ENCODE measurements at places on chromosomes 7 and 10.
A peak's percentile ranks its signal among the peaks of the same experiment; 100 is the strongest.

- no peak for DNase-seq
Measured at GRCh38 chr7:101555921-101556275, 73.2 kb downstream of the MYL10 start.

DNA sequence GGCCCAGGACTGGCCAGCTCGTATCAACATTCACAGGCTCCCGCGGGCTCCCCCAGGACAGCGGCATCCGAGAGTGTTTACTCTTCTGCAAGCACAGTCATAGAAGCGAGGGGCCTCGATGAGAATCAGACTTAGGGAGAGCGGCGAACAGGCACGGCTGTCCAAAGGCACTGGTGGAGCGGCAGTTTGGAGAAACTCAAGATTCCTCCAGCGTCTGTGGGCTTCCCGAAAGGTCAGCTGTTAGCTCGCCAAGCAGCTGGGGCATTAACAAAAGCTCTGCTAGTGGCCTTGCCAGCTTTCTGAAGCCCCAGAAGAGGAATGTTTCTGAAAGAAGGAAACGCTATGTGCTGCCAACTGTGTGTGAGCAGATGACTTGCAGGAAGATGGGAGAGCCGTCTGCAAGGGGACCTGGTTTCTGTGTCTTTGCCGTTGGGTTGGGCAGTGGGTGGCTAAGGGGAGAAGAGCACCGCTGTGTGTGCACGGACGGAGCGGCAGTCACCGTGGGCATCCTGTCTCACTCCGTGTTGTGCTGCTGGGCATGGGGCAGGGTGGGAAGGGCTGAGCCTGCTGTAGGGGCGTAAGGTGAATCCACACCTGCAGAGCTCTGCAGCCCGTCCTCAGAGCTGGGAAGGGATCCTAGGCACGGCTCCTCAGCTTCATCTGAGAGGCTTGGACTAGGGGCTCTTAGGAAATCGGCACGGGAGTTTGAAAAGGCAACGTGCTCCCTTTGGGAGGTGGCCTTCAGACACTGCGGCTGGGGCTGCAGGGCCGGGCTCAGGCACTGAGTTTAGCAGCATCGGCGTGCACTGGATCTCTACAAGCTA is 42.1 kb downstream of the AMZ1 start:
- DNase-seq = peak; percentile 67

GRCh38 chr10:130218181-130218641 is 82.0 kb downstream of the GLRX3 start:
- no peak for DNase-seq

- DNase-seq = no peak
Measured at GRCh38 chr7:115125750-115126149, 203.9 kb downstream of the MDFIC start.

DNA sequence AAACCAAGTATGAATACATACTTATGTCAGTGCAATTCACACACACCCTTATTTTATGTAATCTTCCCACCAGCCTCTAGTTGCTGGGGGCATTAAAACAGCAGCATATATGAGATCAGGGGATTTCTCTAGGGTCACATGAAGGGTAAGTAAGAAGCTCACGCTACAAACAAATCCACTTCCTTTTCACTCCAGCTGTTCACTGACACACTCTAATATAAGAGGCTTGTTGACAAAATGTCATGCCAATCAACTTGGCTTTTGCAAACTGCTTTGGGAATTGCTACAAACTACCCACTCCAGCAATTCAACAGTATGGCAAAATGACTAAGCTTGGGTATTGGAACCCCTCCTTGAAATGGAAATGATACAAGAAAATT is 10.3 kb downstream of the FAM3C start:
- DNase-seq = no peak

- DNase-seq = no peak
Measured at GRCh38 chr10:113854761-113855588, 514 bp downstream of the NHLRC2 start.

DNA sequence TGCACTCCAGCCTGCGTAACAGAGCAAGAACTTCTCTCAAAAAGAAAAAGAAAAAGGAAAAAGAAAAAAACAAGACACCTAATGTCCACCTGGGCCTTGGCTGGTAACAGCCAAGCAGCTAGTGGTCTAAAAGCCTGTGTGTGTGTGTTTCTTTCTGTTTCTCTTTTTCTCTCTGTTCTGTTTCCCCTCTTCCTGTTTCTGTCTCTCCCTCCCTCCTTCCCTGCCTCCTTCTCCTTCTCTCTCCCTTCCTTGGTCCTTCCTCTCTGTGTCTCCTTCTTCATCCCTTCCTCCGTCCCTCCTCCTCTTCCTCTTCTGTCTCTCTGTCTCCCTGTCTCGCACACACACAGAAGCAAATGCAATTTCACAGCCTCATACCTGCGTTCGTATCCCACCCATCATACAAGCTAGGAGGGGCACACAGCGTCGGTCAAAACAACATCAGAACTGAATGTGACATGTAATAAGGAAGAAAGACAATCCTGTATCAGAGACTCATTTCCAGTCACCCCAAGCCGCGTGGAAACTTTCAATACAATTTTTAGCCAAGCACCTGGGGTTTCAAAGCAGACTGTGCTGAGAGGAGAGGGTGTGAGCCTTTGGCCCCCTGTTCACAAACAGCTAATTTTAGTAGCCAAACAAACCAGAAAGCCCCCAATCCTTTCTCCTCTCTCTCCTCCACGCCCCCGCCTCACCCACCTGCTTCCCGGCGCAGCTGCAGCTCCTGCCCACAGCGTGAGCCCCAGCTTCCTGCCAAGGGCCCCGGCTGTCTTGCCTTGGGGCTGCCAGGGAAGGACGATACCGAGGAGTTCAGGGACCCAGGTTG is 50.2 kb upstream of the GNA12 start:
- DNase-seq = no peak

DNA sequence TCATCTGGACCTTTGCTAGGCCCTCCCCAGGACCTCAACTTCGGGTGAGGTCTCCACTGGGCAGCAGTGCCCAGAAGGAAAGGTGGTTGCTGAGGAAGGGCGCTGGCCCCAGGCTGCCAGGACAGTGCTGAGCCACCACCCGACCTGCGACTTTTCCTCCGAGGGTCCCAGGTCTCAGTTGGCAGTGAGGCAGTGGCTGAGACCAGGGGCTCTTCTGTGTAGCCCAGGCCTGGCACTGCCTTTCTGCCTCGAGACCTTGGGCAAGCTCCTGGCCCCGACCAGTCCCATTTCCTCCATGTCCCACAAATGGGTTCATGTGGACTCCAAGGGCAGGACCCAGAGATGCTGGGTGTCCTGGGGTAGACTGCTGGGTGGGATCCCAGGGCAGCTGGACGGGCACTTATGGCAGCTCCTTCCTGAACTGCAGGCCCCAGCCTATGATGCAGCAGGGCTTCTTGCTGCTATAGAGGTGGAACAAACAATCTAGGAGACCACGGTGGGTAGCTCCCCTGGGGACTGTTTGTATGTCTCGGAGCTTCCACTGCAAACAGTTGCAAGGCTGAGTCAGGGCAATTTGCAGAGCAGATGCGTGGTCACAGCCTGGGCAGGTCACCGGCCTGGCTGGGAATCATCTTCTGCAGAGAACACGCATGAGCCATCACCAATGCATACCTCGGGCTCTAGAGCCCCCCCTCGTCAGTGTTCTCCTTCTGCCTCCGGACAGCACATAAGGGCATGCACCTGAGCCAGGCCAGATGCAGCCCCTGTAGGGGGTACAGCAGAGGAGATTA is 17.9 kb upstream of the LRRC18 start:
- no peak for DNase-seq

- DNase-seq = no peak
Measured at GRCh38 chr7:2143981-2144595, 88.7 kb downstream of the MAD1L1 start.

- DNase-seq = no peak
Measured at GRCh38 chr7:55570939-55571338, 1.4 kb downstream of the VOPP1 start.

DNA sequence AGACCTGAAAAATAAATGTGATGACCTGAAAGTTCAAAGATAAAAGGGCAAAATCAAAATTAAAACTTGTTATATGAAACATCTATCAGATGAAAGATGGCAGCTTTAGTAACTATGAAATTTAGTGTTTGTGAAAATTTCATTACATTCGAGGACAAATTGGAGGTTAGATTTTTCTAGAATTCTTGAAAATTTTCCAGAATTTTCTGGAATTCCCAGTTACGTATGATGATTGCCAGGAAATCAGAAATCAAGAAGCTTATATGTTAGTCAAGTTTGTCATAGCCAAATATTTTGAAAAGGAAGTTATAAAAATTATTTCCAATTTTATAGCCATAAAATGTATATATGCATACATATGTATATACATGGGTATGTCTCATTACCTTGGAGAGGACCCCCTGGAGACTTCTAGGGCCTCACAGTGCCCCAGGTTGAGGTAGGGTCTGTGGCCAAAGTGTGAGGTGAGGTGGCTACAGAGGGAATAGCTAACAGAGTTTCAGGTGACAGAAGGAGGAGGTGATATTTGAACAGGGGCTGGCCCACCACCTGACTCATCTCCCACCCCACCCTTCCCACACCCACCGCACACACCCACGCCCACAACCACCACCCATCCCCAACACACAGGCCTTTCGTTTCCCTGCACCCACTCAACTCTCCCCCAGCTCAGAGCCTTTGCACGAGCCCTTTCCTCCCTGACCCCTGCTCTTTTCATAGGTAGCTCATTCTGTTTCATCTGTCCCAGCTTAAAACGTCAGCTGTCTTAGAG is 21.5 kb downstream of the C10orf105 start:
- no peak for DNase-seq

GRCh38 chr10:92238054-92238585 is 52.8 kb downstream of the CPEB3 start:
- peak; percentile 3 for DNase-seq

- DNase-seq = no peak
Measured at GRCh38 chr10:44813201-44813600, 97.9 kb upstream of the TMEM72 start.

GRCh38 chr7:155833651-155834050 is 21.4 kb upstream of the SHH start:
- DNase-seq = no peak

GRCh38 chr7:140211698-140212097 is 34.9 kb upstream of the KDM7A start:
- DNase-seq = no peak

- DNase-seq = no peak
Measured at GRCh38 chr7:36391436-36392198, 2.0 kb downstream of the ANLN start.

- no peak for DNase-seq
Measured at GRCh38 chr7:70808876-70809275, 323.1 kb upstream of the GALNT17 start.

DNA sequence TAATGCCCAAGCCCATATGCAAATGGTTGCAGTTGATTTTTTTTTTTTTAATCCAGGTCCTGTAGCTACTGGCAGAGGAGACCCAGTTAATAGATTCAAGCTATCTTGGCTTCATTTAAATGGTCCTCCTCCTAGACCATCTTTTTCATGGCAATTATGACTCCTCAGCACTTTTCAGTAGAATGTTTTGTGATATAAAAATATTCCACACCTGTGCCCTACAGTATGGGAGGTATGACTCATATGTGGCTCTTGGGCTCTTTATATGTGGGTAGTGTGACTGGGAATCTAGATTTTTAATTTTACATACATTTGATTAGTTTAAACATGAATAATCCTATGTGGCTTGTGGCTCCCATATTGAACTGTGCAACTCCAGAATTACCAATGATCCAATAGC is 80.1 kb downstream of the ITGB1 start:
- DNase-seq = no peak

DNA sequence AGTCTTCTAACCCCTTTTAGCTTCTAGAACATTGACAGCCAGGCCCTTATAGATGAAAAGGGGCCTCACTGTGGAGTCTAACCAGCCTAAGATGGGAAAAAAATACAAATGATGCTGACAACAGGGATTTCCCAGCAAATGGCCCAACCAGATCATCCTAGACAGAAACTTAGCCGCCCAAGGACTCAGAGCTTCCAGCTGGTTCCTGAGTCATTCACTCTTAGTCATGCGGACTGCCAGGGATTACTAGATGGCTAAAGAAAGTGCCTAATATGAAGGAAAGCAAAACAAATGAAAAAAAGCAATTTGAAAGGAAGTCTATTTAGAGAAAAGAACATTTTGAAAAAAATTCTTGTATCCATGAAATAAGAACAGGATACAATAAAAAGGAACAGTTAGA is 23.7 kb downstream of the TSPAN14 start:
- no peak for DNase-seq

GRCh38 chr10:122637376-122637775 is 62.3 kb downstream of the C10orf120 start:
- no peak for DNase-seq

- no peak for DNase-seq
Measured at GRCh38 chr7:128456255-128456725, 612 bp downstream of the HILPDA start.

DNA sequence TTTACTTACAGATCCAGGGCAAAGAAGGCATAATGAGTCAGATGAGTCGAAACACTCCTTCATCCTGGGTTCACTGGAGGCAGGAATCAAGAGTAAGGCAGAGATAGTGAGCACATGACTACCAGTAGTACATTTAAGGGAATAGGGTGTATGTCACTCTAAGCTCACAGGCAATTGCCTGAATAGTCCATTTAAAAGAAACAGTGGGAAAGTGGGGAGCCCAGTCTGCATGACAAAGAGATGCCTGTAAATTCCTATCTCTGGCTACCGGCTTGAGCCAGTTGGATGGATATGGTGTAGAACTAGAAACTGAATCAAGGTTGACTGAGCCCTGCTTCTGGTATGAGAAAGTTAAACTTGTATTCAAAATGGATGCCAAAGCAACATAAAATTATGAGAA is 861.5 kb upstream of the ZWINT start:
- DNase-seq = no peak

DNA sequence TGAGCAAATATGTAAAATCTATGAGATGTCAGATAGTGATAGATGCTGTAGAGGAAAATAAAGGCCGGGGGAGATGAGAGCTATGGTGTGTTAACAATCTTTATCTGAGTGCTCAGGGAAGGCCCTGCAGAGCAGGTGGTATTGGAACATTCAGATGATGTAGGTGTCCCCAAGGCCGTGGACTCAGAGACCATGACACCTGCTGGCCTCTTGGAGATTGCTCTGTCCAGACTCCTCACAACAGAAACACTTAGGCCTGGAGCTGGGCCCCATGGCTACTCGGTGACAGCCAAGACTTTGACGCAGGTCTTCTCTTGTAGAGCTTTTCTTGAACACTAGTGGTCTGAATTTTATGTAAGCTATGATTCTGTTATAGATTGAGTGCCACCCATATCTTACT is 13.3 kb downstream of the AKR1E2 start:
- DNase-seq = no peak

DNA sequence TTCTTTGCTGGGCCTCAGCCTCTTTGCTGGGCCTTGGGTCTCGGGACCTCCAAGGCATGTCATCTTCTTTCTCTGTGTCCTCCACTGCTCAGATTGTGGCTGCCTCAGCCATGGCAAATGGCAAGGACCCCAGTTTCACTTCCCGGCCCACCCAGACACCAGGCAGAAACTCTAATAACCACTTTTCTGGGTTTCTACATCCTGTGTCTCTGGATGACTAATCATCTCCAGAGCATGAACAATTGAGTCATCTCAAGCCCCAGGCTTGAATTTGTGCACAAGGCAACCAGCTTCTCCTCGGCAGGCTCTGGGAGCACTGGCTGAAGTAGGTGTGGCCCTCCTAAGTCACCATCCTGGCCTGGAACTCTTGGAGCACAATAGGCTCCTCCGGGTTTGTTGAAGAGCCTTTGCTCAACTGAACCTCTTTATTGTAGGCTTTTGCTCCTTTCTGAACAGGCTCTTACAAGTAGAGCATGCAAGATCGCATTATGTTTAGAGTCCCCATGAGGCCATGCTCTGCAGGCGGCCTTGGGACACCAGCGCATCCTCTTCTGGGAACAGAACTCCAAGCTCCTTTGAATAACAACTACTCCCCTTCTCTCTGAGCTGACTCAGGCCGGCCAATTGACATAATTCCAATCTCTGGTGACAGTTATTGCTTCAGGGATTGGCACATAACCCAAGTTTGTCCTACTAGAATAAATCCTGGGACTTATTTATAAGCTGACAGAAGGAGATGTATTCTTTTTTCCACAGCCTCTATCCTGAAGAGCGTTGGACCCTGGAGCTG is 218.1 kb downstream of the WDR11 start:
- peak; percentile 8 for DNase-seq

All from nucleus accumbens (tissue), 56 donors.